ENCODE measurements at places on chromosomes 3 and 15. TPM values are rescaled to one million over a fixed set of nuclear protein-coding genes. Genes with fewer than 3 reads are reported as not detected.
A peak's percentile ranks its signal among the peaks of the same experiment; 100 is the strongest.

- ATAC-seq = no peak
Observed at GRCh38 chr3:137787529-137787928, 23.4 kb downstream of the SOX14 start.

DNA sequence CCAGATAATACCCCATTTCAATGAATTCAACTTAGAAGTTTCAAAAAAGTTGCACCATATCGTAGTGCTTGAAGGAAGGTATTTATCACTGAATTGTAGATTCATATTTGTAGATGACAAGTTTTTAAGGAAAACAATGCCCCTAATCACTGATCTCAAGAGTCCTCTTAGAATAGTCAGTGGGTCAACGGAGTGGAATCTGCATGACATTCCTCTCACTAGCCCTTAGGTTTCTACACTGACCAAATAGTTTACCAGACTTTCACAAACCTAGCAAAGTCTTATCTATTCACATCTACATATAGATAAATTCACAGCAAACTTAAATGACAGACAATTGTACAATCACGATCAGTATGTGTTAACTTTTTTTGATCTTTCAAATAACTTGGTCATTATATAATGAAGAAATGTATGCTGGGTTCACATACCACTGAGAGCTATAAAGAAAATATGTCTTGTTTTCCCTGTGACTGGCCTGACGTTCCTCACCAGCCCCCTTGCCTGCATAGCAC is 35.7 kb upstream of the PHLDB2 start:
- ATAC-seq = no peak

GRCh38 chr3:188255190-188255589 is 101.2 kb downstream of the LPP start:
- no peak for ATAC-seq

DNA sequence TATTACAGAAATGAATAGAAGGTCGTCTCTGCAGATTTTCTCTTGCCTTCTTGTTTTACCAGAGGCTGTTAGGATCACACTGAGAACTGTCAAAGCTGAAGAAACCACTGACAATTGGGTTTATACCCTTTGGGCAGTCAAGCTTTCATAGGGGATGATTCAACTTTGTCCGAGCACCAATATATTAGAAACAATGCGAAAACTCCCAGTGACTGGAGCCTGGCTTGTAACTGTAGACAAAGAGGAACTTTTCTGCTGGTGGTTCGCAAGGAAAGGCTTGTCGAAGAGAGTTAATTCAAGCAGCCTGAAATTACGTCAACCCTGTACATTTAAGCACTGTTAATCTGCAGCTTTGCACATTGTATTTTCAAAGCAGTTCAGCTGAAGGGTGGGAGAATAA is 193.2 kb upstream of the ZNF385D start:
- no peak for ATAC-seq

DNA sequence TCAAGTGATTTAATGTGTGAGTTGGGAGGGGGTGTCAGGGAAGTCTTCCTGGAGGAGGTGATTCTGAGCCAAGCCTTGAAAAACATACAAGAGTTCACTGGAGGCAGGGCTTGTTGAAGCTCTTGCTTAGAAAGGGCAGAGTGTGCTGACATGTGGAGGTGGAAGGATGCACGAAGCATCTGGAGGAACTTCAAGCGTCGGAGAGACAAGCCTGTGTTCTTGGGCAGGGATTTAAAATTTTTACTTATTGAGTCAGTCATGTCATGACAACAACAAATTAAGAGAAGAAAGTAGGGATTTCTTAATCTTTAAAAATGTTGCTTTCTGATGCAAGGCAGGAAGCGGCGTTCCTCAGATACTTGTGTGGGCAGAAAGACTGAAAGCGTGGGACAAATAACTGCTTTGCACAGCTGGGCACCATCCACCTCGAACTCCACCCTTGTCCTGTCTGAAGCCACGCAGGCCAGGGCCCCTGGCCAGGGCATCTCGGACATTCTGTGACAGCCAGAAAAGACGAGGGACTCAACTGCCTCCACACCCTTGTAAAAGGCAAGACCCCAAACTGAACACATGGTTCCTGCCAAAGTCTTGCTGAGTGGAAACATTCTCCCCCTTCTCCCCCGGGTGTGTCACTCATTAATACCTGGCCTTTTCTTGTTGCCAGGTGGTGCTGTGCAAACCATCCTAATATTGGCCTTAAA is 6.9 kb upstream of the IL16 start:
- no peak for ATAC-seq

DNA sequence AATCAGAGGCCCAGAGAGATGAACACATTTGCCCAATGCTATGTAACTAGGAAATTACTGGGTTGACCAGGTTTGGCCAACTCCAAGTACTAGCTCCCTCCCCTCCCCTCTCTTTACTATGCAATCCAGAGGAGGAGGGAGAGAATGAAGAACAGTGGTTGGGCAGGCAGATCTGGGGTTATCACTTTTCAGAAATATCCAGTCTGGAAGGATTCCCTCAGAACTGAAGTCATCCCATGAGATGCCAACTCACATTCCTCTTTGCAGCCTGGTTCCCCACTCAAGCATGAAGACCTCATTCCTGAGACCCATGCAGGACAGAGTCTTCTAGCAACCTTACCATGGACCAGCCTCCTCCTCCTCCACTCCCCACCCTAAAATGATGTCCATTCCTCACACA is 201.1 kb downstream of the TLE3 start:
- ATAC-seq = no peak

Gene IMP3
- total RNA-seq = 68.1 TPM

GRCh38 chr15:63191895-63192618 is 2.7 kb downstream of the RAB8B start:
- no peak for ATAC-seq

Gene PLCD1
- 72.5 TPM for total RNA-seq

GRCh38 chr15:70605606-70606410 is 157.6 kb downstream of the UACA start:
- no peak for ATAC-seq

DNA sequence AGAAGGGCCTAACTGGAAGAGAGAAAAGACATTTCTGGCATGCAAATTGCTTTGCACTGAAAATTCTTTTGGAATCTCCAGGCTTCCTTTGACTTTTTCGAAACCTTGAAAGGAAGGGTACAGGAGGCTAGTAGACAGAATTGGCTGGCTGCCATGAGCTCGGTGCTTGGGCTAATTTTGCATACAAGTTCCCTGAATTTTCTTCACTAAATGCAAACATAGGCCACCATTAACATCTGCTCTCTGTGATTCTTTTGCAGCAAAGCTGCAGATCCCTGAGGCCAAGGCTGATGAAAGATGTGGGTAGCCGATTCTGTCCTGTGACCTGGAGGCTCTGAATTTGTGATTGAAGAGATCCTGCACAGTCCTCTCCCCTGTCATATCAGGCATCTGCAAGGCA is 247.8 kb upstream of the MCTP2 start:
- ATAC-seq = no peak

DNA sequence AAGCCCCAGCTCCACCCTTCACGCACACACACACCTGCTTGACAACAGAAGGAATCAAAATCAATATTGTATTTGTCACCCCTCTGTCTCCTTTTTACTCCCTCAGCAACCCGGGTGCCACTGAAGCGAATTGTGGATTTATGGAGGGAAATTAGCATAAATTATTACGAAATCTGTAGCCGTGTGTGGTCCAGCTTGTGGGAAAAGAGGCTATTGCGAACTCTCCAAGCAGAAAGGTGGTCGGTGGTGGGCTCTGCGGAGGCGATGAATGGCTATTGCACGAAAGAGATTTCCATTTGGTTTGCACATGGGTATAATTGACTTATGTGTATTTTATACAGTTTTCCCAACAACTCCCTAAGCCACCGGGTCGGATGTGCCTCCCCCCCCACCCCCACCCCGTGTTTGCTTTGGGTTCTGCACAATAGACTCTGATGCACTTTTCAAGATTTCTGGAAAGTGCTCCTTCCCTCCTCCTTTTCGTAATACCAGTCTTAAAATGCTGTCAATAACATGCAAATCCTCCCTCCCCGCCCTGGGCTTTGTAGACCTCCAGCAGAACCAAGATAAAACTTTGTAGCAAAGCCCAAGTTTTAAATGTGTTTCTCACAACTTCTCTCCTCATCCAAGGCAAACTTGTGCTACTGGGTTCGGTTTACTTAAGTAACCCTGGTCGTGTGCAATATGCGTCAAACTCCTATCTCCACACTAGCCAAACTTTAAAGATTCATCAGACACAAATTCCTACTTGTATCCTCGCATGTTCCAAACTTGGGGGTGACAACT is 3.1 kb upstream of the FOXB1 start:
- ATAC-seq = no peak

- no peak for ATAC-seq
Observed at GRCh38 chr3:40876496-40876895, 322.8 kb upstream of the CTNNB1 start.

- no peak for ATAC-seq
Observed at GRCh38 chr3:175980486-175981090, 1121.5 kb downstream of the NAALADL2 start.

- no peak for ATAC-seq
Observed at GRCh38 chr3:72078676-72079368, 293.9 kb upstream of the PROK2 start.

GRCh38 chr15:69909719-69910444 is 187.8 kb downstream of the TLE3 start:
- ATAC-seq = no peak

DNA sequence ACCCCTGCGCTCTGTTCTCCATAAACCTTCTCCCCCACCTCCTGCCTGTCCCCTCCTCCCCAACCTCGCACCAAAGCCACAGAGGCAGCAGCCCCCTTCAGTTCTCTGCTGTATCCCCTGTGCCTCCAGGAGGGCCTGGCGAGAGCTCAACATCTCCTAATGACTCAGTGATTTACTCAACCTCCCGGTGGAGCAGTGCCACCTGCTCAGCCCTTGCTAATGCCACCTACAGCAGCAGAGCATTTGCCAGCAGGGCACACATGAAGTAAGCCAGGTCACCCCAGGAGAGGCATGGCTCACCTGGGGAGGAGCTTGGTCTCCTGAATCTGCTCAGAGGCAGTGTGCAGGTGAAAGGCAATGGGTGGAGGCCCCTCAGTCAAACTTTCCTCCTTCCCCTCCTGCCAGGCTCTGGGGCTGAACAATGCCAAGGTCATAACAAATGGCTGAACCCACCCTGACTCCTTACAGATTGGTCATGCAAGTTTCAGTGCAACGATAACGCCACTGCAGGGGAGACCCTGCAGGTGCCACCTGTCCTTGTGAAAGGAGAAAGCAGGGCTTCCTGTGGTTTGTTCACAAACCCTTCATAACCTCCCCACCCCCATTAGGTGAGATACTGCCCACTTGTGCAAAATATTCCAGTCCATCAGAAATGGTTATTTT is 19.8 kb downstream of the TRPM1 start:
- ATAC-seq = peak; percentile 88

Gene IDH2
- total RNA-seq = 114 TPM

DNA sequence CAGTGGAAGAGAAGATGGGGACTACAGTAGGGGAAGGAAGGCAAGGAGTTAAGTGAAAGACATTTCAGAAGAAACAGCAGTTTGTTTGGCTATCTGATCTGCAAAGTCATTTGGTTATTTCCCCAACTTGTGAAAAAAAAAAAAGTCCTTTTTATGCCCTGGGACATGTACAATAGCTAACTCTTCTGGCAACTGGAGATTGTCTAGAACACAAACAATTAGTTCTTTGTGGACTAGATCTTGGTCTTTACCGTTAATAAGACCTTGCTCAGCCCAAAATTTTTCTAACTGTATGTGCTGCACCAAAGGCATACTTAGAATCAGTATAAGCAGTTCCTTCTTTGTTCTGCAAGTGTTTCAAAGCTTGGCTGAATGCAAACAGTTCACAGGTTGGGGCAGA is 103.5 kb upstream of the NECTIN3 start:
- no peak for ATAC-seq

GRCh38 chr15:60715859-60716258 is 236.9 kb upstream of the ICE2 start:
- ATAC-seq = no peak

GRCh38 chr3:52552089-52552488 is 15.7 kb downstream of the UQCC5 start:
- peak; percentile 62 for ATAC-seq

Gene UACA
- total RNA-seq = 33.4 TPM

DNA sequence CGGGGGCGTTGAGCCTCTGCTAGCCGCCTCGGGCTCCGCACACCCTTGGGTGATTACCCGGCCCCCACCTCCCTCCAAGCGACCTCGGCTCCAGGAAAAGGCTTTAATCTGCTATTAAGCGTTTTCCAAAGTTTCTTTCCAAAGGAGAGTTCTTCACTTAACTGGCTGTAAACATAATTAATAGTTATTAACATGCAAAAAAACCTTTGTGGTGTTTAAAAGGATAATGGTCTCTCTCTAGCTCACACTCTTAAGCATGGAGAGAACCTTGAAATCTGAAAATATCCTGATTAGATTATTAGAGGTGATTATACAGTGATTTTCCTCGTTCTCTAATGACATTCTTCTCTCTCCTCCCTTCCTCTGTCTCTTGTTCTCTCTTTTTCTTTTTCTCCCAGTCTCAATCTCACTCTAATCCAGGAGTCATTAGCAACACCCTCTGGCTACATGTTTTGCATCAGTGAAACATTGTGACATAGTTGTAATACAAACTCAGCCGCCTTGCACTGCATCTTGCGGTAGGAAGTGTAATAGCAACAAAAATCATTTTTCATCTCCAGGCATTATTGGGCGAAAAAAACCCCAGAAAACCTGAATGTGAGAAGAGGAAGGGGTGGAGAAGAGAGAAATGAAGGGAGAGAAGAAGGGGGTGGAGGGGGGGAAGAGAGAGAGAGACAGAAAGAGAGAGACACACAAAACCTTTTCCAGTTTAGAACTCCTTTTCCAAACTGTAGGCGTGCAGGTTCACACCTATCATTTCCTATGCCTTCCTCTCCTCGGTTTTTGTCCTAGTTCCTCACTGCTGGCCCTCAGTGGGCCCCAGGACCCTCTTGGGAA is 24.4 kb downstream of the NR2F2 start:
- ATAC-seq = peak; percentile 60

GRCh38 chr3:53253707-53254508 is 1.9 kb downstream of the TKT start:
- peak; percentile 34 for ATAC-seq

GRCh38 chr3:176906046-176906905 is 291.0 kb downstream of the TBL1XR1 start:
- no peak for ATAC-seq

GRCh38 chr3:124257336-124257864 is 265.5 kb upstream of the ROPN1 start:
- no peak for ATAC-seq

- no peak for ATAC-seq
Observed at GRCh38 chr3:117488983-117489382, 779.4 kb downstream of the TUSC7 start.

- no peak for ATAC-seq
Observed at GRCh38 chr3:48851407-48851806, 3.7 kb upstream of the PRKAR2A start.

Gene SERINC4
- total RNA-seq = 0.36 TPM

DNA sequence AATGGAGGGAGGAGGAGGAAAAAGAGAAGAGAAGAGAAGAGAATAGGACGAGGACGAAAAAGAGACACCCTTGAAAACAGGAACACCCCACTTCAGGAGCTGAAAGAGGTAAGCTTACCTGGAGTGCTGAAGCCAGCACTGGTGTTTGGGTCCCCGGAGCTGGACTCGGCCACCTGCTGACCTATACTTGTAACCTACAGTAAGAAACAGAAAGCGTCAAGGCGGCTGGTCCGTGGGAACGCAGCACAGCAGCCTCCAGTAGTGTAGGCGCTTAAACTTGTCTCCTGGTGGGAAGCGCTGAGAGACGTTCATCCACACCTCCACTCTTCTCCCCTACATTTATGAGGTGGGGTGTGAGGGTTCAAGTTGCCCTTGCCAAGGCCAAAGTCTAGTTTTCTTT is 141.0 kb downstream of the NSMCE3 start:
- ATAC-seq = no peak

Gene LIPH
- total RNA-seq = 14.6 TPM

All from esophagus mucosa (tissue), 1 donor.